ENCODE measurements at places on chromosomes 4 and X.

GRCh38 chrX:46325312-46325877 lies 219.8 kb downstream of the ZNF674 start:
- no peak for DNase-seq

DNA sequence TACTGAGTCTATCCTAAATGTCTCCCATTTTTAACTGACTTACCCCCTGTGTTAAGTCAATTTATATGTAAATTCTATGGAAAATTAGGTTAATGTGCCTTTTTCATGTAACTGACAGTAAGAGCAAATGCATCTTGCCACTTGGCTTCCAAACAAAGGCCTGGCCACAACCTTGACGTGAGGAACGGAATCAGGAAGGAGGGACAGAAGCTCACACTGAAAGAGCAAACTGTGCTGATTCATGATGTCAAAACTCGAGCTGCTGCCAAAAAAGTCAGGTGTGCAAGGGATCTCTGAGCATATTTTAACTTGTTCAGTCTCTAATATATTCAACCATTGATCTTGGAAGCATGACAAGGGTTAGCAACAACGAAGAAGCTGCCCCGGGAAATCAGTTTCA lies 35.8 kb downstream of the GPM6A start:
- no peak for DNase-seq

DNA sequence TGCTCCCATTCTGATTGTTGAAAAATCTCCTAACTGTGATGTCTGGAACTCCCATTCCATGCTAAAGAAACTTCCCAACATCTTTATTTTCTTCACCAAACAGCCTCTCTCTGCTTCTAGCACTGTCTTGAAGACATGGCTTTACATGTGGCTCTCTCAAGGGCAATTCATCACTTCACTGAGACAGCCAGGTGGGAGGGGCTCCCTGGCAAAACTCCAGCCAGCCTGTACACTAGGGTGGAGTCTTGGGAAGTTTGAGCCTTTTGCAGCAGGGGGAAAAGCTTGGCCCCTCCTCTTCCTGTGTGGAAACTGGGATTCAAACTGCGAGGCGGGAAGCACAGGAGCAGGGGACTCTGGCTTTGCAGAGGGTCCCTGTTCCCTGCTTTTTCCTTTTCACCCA lies 130.5 kb upstream of the TTC29 start:
- no peak for DNase-seq

DNA sequence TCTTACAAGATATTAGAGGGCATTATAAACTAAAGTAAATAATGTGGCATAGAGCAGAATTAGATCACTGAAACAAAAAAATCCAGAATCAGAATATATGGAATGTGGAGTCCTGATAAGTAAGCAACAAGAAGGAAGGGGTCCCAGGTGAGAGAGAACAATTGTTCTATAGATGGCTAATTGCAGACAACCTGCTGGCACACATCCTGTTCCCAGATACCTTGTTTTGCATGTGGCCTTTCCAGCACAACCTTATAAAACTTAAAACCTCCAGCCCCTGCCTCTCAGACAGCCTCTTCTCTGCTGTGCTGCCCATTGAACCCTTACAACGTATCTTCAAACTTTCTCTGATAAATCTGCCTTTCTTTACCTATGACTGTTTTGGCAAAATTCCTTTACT lies 4.7 kb upstream of the ZNF674 start:
- DNase-seq, result no peak

DNA sequence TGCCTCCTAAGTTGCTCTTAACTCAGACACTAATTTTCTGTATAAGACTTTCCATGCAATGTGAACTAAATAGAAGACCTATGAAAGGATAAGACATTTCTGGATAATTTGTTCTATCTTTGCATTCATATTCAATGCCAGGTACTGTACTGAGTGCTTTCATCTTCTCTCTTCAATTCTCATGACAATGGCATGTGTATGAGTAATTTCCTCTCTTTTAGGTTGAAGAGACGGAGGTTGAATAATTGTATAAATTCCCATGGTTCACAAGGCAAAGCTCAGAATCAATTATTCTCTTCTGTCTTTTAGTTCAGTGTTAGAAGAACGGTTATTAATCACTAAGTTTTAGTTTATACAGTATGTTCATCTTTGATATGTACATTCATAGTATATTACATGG lies 29.3 kb upstream of the CFAP299 start:
- DNase-seq, result no peak

DNA sequence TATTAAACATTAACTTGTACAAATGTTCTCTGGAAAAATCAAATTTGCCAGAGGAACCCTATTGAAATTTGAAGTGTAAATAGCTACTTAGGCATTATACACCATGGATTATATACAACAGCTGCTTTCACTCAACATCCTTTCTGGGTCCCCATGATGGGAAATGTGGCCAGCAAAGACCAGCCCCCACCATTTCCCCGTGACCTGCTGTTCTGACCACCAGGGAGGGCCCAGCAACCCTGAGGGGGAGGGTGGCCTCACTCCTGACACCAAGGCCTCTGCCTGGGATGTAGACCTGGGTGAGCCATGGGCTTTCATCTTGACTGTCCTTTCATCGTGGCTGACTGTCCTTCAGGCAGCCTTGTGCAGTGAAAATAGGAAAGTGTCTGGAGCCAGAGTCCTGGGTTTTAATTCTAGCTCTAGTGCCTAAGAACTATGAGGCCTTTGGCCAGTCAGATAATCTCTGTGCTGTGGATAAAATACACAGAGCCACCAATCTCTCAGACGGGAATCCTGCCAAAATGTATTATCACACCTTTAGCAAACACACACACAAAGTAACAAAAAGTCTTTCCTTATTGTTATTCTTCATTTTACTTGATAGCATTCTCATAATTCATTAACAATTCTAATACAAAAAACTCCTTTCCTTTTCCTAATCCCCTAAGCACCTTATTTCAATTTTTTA lies 45.1 kb downstream of the NR3C2 start:
- no peak for DNase-seq

GRCh38 chr4:146439437-146439836 lies 82.3 kb downstream of the SLC10A7 start:
- no peak for DNase-seq

- no peak for DNase-seq
These were observed 30.4 kb upstream of the TMSB15A start for GRCh38 chrX:102546828-102547493.

- DNase-seq, result no peak
These were observed 234.8 kb downstream of the SCFD2 start for GRCh38 chr4:53130896-53131561.

DNA sequence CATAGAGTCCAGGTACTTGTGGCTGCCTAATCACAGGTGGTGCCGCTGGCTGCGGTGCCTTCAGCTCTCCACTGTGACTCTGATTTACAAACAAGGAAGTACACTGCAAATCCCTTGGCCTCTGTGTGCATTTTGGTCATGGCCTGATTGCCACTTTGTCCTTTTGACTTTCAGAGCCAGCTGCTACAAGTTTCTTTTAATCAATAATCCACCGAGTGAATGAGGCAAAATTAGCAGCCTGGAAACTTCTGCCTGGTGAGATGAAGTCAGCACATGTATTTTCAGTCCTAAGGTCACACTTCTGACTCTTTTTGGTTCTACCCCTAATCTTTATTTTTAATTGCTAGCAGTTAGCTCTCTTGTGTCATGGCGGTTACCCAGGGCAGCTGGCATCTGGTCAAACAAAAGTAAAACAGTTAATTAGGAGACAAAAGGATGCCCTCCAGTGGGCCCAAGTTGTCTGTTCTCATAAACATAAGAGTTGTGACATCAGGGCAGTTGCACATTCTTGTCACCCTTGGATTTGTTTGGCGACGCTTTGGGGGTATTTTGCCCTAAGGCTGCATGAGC lies 62.3 kb upstream of the LNX1 start:
- no peak for DNase-seq

DNA sequence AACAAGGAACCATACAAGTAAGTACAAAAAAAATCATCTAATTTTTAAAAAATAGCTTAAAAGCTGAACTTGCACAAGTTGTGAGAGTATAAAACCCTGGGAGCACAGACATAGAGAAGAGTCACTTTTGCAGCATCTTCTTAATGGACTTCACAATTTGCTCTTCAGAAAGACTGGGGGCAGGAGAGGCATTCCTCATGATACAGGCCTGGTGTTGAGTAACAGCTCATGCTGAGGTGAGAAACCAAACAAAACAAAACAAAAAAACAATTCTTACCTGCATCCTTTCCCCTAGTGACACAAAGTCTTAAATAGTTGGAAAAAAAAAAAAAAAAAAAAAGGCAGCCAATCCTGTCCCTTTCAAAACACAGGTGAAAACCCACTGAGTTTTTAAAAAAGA lies 562.8 kb downstream of the FSTL5 start:
- DNase-seq, result no peak

GRCh38 chr4:185190306-185190856 lies 13.4 kb downstream of the CFAP97 start:
- no peak for DNase-seq

DNA sequence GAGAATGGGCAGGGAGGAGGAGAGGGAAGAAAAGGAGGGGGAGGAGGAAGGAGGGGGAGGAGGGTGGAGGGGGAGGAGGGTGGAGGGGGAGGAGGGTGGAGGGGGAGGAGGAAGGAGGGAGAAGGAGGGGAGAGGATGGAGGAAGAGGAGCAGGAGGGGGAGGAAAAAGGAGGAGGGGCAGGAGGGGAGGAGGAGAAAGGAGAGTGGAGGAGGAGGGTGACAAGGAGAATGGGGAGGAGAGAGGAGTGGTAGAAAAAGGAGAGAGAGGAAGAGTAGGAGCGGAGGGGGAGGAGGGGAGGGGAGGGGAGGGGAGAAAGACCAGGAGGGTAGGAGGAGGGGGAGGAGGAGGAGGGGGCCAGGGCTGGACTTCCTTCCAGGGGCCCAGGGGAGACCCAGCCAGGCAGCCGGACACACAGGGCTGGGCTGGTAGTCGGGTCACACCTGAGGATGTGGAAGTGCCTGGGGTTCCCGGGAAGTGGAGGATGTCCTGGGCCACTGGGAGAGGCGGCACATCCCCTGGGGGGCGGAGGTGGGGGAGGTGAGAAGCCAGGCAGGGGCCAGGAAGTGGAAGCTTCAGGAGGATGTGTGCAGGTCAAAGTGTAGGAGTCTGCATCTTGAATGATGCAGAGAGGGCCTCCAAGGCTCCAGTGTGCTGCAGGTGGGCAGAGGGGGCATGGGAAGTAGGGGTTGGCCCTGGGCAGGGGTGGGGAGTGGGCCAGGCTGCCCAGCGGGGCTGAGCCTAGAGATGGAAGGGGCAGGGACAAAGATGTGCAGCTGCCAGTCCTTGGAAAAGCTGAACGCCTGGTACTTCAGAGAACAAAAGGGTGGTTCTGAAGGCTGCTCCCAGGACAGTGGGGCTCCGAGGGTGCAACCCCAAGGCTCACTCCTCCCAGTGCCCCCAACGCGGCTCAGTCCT lies 18.8 kb downstream of the IL3RA start:
- DNase-seq, result peak; percentile 9
